ENCODE measurements at places on chromosomes 16 and 17.

GRCh38 chr16:82641336-82641984 is 14.7 kb downstream of the CDH13 start:
- DNase-seq, result no peak

- no peak for DNase-seq
Measured at GRCh38 chr17:48240562-48241130, 133.1 kb downstream of the SNX11 start.

DNA sequence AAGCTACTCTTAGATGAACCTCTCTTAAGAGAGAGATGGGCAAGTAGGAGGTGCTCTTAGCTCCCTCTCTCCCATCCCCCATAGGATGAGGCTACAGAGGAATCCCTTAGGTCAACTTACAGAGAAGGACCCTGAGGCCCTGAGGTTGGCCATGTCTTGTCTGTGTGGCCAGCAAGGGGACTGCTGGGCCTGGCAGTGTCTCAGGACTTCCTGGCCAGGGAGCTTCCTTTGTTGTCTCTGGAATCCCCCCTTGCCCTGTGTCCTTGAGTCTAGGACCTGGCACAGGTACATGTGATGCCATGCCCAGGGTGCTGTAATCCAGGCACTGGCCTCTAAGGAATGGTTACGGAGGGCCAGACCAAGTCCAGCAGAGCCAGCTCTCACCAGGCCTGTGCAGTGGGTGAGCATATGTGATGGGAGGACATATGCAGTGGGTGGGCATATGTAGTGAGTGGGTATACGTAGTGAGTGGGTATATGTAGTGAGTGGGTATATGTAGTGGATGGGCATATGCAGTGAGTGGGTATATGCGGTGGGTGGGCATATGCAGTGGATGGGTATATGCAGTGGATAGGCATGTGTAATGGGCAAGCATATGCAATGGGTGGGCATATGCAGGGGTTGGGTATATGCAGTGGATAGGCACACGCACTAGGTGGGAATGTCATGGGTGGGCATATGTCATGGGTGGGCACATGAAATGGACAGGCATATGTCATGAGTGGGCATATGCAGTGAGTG is 20.3 kb upstream of the PECAM1 start:
- DNase-seq, result no peak

DNA sequence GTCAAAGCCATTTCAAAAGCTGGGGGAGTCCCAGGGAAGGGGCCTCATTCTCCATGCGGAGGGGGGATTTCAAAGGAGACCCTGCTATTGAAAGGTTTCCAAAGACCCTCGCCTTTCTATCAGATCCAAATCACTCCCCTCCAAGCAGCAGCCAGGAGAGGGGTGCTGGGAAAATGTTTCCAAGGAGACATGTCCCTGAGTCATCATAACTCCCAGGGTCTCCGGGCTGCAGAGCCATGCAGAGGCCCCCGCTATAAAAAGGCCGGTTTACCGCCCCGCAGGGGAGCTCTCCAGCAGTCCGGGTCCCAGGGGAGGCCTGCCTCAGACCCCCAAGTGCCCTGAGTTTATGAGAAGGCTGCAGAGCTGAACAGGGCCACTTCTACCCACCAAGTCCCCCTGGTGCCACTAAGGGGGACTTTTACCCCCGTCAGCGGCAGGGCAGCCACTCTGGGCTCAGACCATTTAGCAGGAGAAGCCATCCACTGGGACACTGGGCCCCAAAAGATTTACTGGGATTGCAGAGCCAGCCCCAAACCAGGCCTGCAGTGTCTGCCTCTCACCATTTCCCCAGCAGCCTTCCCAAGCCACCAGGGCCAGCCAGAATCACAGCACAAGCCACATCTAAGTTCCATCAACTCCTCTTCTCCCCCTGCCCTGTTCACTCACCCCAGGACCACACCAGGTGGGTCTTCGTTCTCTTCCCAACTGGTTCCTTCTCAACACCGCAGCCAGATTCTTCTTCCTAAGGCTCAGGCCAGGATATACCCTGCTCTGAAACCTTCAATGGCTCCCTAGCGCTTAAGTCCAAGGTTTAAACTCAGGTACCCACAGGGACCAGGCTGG is 234.4 kb downstream of the ZNF423 start:
- DNase-seq, result no peak

- no peak for DNase-seq
Measured at GRCh38 chr17:79929257-79930061, 90.2 kb upstream of the CBX4 start.

GRCh38 chr16:76756951-76757350 is 434.0 kb upstream of the MON1B start:
- no peak for DNase-seq

DNA sequence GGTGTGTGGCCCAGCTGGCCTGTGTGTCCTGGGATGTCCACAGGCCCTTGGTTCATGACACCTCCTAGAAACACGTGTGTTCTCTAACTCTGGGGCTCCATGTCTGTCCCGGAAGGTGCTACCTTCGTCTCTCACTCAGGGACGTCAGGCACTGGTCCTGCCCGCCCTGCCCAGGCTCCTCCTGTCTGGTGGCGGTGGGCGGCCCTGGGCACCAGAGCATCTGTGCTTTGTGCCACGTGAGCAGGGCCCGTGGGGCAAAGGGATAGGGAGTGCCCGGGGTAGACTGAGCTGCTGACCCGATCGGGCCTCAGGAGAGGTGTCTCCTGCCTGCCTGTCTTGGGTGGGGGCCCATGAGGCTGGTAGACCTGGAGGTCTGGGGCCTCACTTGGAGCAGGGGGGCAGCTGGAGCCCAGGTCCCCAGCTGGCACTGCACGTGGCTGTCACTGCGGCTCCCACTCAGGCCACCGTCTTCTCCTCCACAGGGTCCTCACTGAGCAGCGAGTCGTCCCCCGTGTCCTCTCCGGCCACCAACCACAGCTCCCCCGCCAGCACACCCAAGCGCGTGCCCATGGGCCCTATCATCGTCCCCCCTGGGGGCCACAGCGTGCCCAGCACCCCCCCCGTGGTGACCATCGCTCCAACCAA is 35.1 kb downstream of the GSE1 start:
- no peak for DNase-seq

- DNase-seq, result no peak
Measured at GRCh38 chr16:28899882-28900590, 21.7 kb downstream of the ATP2A1 start.

DNA sequence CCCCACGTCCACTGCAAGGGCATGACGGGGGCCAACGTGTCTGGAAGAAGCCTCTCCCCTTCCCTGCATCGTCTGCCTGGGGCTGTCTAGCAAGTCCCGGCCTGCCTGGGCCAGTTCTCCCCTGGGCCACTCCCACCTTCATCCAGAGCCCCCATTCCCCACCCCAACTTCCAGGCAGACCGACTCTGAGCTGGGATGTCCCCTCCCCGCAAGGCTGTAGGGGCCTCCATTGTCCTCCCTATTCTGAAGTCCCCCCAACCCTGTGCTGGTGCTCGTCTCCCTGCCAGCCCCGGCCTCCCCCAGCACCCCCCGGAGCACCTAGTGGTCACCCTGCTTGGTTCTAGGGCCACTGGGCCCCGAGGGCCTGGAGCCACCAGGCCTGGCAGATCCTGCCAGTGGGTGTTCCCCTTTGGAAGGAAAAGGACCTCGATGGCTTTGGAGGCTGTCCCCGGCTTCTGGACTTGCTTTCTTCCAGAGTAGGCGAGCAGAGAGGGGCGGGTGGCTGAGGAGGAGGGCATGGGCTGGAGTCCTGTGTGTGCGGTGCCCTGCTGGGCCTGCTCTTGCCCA is 4.8 kb downstream of the GLIS2 start:
- DNase-seq, result no peak

- no peak for DNase-seq
Measured at GRCh38 chr16:86129541-86129940, 230.6 kb downstream of the IRF8 start.

DNA sequence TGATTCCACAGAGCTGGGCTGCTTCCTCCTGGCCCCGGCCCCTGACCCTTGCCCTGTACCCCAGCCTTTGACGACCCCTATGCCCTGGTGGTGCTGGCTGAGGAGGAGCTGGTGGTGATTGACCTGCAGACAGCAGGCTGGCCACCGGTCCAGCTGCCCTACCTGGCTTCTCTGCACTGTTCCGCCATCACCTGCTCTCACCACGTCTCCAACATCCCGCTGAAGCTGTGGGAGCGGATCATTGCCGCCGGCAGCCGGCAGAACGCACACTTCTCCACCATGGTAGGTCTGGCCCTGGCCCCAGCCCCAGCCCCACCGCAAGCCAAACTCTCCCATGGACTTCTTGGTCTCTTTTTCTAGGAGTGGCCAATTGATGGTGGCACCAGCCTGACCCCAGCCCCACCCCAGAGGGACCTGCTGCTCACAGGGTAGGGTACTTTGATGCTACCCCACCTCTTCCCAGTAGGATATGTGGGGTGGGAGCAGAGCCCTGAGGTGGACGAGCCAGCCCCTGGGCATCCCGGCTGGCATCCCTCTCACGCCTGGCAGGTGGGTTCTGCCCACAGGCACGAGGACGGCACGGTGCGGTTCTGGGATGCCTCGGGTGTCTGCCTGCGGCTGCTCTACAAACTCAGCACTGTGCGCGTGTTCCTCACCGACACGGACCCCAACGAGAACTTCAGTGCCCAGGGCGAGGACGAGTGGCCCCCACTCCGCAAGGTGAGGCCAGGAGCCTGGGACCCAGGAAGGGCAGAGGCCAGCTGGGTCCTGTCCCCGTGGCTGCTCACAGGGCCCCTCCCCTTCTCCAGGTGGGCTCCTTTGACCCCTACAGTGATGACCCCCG is 19.0 kb upstream of the MYO15B start:
- no peak for DNase-seq

GRCh38 chr17:28405632-28406472 is at the start of gene SLC46A1:
Gene SLC46A1 (minus strand): TSS chr17:28406212. CDS start chr17:28406114, 98 bp downstream.
- DNase-seq, result no peak

GRCh38 chr17:58381124-58382035 is 29.4 kb upstream of the SUPT4H1 start:
- DNase-seq, result no peak

DNA sequence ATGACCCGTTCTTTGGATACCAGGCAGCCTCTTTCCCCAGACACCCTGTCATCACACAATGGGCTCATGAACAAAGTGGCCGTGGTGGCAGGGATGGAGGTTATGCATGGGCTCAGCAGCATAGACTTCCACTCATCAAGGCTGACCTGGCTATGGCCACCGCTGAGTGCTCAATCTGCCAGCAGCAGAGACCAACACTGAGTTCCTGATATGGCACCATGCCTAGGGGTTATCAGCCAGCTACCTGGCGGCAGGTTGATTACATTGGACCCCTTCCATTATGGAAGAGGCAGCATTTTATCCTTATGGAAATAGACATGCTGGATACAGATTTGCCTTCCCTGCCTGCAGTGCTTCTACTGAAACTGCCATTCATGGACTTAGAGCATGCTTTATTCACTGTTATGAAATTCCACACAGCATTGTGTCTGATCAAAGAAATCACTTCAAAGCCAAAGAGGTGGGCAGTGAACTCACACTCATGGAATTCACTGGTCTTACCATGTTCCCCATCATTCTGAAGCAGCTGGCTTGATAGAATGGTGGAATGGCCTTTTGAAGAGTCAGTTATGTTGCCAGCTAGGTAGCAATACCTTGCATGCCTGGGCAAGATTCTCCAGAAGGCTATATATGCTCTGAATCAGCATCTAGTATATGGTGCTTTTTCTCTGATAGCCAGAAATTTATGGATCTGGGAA is 160.6 kb downstream of the PRKCB start:
- DNase-seq, result no peak

GRCh38 chr16:4814046-4814445 is 11.6 kb upstream of the ROGDI start:
- no peak for DNase-seq

DNA sequence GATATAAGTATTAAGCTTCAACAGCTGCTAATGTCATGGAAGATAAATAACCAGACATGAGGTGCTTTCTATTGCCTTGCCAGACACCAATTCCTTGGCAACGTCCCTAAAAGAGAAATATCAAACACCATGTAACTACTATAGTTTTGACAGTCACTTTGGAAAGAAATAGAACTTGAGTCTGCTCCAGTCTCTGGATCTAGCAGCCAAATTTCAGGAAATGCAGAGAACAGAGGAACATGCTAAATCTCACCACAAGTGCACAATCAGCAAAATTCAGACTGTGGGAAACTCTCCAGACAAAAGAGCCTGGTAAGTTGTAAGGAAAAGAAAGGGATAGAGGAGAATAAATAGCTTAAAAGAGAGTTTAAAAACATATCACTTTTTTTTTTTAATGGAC is 28.4 kb upstream of the TANC2 start:
- DNase-seq, result no peak

- DNase-seq, result no peak
Measured at GRCh38 chr17:72529386-72529785, 408.6 kb downstream of the SOX9 start.

DNA sequence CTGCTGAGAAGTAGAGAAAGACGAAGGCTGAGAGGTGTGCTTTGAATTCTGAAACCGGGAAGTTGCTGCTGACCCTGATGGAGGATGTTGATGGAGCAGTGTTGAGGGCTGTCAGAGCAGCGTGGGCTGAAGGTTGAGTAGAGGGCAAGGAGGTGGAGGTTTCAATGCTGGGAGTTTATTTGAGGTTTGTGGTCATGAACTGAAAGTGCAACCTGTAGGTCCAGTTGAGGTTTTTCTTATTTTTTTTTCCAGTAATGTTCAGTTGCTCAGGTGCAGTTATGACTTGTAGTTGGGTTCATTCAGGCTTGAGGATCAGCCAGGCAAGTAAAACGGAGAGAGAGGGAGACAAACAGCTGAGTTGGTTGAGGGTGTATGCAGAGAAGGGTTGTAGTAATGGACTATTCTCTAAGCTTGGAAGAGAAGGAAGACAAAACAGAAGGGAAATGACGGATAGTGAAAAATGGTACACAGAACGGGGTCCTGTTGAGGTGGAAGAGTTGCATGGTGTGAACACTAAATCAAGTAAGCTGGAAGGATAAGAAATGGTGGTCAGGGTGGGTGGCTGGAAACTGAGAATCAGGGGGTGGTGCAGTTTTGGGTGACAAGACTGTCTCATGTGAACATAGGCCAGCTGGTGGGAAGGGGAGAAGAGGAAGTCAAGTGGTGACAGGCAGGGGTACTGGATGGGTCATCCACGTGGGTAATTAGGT is 8.7 kb upstream of the UBE2G1 start:
- DNase-seq, result no peak

Data from vagina (tissue), 2 donors.